ENCODE measurements at places on chromosomes 5 and 9.

GRCh38 chr9:81141961-81142360, 547.4 kb downstream of the TLE1 start:
- no peak for DNase-seq

DNA sequence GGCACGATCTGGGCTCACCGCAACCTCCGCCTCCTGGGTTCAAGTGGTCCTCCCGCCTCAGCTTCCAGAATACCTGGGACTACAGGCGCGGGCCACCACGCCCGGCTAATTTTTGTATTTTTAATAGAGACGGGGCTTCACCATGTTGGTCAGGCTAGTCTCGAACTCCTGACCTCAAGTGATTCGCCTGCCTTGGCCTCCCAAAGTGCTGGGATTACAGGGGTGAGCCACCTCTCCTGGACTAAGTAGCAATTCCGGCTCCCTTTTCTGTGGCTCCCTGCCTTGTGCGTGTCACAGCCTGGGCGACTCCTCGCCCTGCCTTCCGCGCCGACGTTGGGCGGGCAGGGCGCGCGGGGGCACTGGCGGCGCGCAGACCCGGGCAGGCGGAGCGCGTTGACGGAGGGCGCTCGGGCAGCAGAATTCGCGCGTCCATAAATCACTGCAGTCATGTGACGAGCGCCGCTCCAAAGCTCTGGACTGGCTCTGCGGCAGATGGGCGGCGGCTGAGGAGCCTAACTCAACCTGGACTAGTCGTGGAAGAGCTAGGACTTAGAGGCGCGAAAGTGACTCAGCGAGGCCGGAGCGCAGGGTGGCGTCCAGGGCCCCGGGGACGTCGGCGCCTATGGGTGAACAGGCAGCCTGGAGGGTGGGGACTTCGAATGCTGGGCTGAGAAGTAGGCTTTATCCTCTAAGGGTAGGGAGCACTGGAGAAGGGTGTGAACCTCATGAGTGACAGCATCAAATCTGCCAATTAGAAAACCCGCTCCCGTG, 1.4 kb upstream of the CIZ1 start:
- peak; percentile 68 for DNase-seq

GRCh38 chr5:6868171-6868570, 154.9 kb downstream of the TENT4A start:
- DNase-seq = no peak

- peak; percentile 93 for DNase-seq
Measured at GRCh38 chr5:124748687-124749594, 2.5 kb upstream of the ZNF608 start.

DNA sequence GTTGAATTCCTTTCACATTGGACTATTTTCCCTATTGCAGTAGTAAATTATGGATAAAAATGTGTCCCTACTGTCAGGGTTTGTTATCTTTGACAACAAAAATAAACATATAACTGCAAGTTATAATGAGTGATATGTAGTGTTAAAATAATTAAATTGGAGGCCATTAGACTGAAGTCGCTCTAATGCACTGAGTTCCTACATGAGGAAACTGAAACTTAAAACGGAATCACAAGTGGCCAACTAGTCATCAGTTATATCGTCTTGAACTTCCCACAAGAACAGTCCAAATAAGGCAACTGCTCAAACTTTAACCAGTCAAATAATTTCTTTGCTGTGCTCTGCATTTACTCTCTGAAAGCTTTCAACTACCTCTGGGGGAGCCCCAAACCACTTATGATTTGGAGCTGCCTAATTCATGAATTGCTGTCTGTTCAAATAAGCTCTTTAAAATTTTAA, 2.1 kb upstream of the IFT74 start:
- DNase-seq = no peak

- no peak for DNase-seq
Measured at GRCh38 chr5:133322743-133323142, 270.9 kb downstream of the HSPA4 start.

DNA sequence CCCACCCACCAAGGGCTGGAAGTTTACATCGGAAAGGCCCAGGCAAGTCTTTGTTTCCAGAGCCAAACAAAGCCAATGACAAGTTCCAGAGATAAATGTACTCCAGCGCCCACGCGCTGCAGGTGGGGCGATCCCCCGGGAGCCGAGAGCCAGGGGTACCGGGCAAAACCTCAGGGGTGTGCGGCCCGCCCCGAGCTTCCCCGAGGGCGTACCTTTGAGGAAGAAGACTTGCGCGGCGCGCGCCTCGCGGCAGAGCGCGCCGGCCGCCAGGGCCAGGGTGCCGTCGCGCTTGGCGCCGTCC, 671 bp downstream of the DUSP1 start:
- no peak for DNase-seq

GRCh38 chr5:6788956-6789649, 75.9 kb downstream of the TENT4A start:
- DNase-seq = no peak

DNA sequence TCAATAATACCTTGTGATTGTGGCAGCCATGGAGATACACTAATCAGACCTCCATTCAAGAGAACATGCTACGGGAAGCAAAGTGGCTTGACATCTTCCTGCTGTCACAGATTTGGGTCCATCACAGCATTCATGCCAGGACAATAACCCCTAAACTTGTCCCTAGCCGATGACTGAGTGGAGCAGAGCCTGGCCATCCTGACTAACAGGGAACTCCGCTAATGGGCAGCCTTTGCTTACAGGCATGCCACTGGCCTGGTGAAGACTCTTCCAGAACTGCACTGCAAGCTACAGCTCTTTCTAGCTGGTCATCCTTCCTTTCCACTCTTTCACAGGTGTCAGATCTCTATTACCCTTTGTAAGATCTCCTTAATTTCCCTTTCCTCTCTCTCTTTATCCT, 16.0 kb downstream of the FAM174A start:
- no peak for DNase-seq

GRCh38 chr5:108345541-108346171, 36.2 kb downstream of the FBXL17 start:
- no peak for DNase-seq

DNA sequence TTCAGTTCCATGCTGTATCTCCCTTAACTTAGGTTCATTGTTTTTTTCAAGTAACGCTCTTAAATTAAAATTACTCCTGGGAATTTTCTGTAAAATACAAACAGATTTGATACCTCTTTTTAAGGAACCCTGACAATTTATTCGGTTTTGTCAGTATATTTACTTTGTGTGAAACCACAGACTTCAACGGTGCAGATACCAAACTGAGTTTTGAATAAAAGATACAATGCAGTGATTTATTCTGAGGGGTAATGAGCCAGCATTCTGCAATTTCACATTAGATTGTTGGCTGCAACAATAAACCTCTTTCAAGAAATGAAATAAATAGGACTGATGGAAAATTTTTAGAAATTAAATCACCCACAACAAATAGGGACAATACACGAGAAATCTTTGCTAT, 308.6 kb upstream of the EDIL3 start:
- no peak for DNase-seq

DNA sequence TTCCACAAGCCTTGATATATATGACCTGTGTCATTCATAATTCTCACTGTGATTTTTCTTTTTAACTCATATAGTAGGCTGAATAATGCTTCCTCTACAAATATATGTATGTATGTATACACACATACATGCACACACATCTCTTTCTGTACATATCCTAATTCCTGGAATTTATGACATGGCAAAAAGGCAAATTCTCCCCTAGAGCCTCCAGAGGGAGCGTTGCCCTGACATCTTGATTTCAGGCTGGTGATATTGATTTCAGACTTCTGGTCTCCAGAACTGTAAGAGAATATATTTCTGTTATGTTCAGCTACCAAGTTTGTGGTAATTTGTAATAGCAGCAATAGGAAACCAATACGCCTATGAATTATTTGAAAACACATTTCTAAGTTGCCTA, 166.6 kb upstream of the GAS1 start:
- DNase-seq = no peak

GRCh38 chr5:134435560-134435959, 23.9 kb upstream of the CDKN2AIPNL start:
- peak; percentile 57 for DNase-seq

DNA sequence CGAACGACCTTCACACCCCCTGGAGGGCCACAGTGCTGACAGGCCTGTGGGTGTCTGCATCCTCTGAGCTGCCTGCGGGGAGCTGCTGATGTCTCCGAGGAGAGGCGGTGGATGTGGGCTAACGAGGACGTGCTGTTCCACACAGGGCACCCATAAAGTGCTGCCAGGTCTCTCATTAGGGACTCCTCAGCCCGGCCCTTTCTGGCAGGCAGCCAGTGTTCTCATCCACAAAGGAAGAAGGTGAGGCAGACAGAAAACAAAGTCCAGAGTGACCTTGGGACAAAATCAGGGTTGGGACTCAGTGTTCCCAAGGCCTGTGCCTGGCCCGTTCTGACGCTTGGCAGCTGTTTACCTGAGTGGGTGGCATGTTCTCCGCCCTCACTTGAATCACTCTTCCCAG, 29.3 kb downstream of the CARTPT start:
- DNase-seq = no peak
